Brain microvascular endothelial cell (primary cell): ENCODE measurements at places on chromosomes 7 and 10.
A peak's percentile ranks its signal among the peaks of the same experiment; 100 is the strongest.

- DNase-seq, result no peak
Observed at GRCh38 chr7:95772771-95773581, 622 bp downstream of the DYNC1I1 start.

- no peak for DNase-seq
Observed at GRCh38 chr7:77327932-77328628, 88.1 kb downstream of the GSAP start.

- no peak for DNase-seq
Observed at GRCh38 chr10:71780719-71781118, 7.4 kb upstream of the VSIR start.

DNA sequence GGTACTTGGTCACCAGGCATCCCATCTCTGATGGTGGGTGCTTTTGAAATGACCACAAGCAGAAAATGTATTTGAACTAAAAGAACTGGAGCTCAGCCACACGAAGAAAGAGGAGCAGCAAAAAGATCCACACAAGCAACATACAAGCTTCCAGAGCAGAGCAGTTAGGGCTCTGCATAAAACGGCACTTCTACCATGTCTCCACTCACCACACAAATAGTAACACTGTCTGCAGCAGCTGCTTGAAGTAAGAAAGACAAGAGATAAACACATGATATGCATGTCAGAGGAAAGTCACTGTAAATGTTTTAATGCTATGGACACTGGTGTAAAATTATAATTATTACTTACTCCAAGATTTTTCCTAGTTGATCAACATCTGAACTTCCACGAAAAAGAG is 32.5 kb upstream of the FAM133B start:
- DNase-seq, result no peak

DNA sequence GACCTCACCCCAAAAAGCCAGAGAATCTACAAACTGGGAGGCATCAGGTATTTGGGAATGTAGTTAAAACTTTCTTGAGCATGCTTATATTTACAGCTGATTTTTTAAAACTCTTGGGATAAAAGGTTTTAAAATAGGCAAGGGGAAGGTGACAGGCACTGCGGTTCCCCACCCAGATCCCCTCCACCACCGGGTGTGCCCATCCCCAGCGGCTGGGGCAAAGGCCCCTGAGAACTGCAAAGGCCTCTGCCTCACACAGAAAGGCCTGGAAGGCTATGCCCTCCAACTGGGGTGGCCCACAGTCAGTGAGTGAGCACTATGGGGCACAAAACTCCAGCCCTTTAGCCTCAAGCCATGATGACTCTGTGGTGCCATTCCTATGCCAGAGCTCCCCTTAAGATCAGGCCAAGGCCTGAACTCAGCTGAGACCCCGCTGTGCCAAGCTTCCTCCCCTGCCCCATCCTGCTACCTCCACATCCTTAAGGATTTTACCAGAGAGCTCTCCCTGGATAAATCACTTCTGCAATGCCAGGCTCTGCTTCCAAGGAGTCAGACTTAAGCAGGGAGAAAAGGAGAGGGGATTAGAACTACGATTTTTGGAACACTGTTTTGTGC is 299.1 kb downstream of the GRID1 start:
- DNase-seq, result no peak

DNA sequence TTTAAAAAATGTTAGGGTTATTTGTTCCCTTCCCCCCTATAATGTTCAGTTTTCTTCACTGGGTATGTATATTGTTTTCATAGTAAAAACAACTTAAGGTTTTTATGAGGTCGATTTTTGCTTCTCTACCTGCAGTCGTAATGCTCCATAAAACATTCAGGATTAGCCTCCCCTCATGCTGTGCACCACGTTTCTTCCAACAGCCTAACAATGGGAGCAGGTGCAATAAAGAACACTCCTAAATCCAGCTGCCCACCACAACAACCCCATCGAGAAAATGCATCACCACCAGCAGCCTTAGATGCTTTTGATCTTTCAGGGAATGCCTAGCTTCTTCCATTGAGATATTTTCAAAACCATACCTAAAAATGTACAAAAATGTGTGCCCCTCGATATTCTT is 111.1 kb downstream of the ADAM12 start:
- no peak for DNase-seq

- DNase-seq, result peak; percentile 92
Observed at GRCh38 chr10:122504610-122504950, 43.2 kb downstream of the HTRA1 start.

DNA sequence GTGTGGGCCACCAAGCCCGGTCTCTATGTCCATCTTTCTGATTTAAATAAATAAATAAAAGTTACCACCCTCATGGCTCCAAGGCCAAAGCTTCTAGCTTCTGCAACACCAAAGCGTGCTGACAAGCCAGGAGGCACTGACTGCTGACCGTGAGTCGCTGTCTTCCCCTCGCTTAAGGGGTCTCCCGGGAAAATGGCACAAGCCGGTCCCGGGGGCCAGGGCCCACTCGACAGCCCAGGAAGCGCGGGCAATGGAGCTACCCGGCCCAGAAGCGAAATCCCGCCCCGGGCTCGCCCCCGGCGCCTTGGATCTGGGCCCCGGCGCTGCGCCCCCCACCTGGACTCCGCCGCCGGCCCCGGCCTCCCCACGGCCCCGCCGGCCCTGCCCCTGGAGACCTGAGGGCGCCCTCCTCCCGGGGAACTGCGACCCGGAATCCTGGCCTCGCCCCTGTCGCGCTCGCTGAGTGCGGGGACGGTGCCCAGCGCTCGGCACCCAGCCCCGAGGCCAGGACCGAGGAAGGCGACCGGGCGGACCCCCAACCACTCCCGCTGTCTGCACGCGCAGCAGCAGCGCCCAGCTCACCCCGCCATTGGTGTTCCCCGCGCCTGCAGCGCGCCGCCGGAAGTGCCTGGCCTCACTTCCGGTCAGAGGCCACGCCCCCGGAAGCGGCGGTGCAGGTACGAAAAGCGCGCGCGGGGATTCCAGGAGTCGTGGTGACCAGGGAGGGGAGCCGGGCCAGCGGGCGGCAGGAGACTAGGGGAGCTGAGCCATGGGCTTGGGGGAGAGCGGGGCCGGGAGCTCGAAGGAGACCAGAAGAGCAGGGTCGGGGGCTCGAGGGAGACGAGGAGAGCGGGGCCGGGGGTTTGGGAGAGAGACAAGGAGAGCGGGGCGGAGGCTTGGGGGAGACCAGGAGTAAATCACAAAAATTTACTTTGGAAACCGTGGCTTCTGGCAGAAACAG is at the start of the genes MRM2 and NUDT1:
Gene MRM2, minus strand, starts transcription at position 626 of the 961 bp plus-strand sequence. Its CDS starts 36 bp downstream, at position 590.
Gene NUDT1, plus strand, starts transcription at position 647 of the 961 bp plus-strand sequence. CDS start 2,349 bp downstream, outside the sequence.
- DNase-seq, result peak; percentile 45

DNA sequence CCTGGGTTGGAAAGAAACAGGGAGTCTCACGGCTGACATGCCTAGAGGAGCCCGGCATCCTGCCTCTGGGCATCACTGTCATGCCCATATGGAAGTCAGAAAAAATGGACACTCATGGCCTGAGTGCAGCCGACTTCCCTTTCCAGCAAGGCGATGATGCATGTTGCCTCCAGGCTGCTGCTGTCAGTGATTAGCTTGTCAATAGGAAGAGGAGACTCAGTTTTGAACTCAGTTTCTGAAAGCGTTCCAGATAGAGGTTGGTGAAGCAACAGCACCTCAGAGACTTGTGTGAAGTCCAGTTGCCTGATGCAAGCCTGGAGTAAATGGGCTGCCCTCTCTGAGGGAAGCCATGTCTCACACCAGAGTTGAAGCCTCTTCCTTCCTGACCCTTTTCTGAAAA is 148.4 kb downstream of the TPST1 start:
- no peak for DNase-seq
